ENCODE measurements at places on chromosomes 1 and 21.

GRCh38 chr1:91784191-91784590 is 101.8 kb downstream of the TGFBR3 start:
- DNase-seq: no peak

DNA sequence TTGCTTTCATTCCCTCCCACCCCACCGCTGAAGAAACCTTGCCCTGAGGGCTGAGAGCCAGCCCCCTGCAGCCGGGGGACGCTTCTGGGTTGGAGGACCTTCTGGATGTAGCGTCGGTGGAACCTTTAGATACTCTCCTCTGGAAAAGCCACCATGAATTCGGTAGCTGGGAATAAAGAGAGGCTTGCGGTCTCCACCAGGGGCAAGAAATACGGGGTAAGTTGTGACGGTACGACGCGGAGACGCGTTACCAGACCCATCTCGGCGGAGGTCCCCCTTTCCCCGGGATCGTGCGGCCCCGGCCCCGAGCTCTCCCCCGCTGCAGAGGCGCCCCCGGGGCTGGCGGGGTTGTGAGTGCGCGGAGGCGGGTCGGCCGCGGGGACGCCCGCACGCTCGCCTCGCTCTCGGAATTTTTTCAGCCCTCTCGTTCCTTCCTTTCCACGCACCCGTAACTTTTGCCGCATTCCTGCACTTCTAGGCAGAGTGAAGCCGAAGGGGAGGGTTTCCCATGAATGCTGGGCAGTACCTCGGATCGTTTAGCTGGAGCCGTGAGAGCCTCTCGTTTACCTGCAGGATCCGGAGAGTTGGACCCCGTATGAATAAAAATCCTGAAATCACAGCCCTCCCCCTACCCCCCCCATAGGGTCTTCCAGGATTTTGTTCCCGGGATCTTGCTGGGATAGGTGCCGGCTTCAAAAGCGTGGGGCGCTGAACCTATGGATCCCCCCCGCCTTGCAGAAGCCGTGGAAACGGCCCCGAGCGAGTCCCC is 671 bp downstream of the KIF26B start:
- no peak for DNase-seq

GRCh38 chr1:10060311-10061100 is 27.7 kb downstream of the UBE4B start:
- no peak for DNase-seq

- no peak for DNase-seq
Observed at GRCh38 chr1:8312235-8313218, 5.4 kb upstream of the SLC45A1 start.

GRCh38 chr1:113859478-113860175 is 11.9 kb downstream of the PTPN22 start:
- no peak for DNase-seq

GRCh38 chr1:149917571-149918144 is at the start of gene SV2A:
SV2A (minus strand) TSS chr1:149917844; CDS start chr1:149913840, 4,004 bp downstream.
- DNase-seq: peak; percentile 44

DNA sequence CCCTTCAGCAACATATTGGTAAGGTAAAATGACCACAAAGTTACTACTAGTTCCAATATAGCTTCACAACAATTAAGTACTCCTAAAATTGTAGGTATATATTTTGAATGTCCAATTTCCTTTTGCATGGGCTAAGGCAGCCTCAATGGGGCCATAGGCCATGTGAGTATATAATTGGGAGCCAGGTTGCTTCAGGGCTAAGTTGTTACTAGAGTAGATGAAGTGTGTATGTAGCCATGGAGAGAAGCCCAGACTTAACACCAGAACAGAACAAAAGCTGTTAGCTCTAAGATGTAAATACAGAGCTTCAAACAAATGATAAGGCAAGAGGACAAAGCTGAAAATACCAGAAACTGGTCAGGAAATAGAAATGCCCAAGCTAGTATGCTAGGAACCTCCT is 16.2 kb downstream of the ITGB3BP start:
- no peak for DNase-seq

- DNase-seq: no peak
Observed at GRCh38 chr1:32247452-32247851, 430 bp downstream of the FAM167B start.

GRCh38 chr1:46697053-46697452 is 21.9 kb downstream of the EFCAB14 start:
- no peak for DNase-seq

DNA sequence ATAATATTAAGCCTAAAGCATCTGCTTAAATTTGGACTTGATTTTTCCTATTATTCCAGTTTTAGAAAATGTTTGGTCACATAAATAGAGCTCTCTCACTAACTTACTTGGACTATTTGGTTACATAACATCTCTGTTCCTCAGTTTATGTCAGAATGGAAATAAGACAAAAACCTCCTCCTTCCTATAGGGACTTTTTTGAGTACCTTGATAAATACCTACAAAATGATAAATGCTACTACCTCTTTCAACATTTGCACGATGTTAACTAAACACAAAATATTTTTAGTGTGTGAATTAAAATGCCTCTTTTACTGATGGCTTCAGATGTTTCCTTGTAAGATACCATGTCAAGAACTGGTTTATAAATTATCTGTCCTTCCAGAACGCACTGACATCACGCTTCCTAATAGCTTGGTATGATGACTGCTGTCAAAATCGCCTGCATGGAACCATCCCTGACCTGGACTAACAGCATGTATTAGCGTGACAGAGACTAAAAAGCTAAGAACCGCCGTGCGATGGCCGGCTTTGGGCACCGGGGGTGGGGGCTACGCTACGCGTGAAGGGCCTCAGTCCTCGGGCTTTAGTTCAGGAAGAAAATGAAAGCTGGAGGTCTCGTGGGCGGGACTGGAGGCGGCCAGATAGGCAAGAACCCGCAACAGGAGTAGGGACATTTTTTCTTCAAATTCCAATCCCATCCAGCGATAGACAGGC is 133.2 kb upstream of the BARHL2 start:
- no peak for DNase-seq

- no peak for DNase-seq
Observed at GRCh38 chr1:184260382-184260781, 126.4 kb upstream of the C1orf21 start.

- no peak for DNase-seq
Observed at GRCh38 chr1:29029667-29030066, 94.0 kb downstream of the TMEM200B start.

GRCh38 chr1:117146072-117146471 is 24.5 kb upstream of the TRIM45 start:
- no peak for DNase-seq

GRCh38 chr21:31293986-31294385 is 50.1 kb downstream of the TIAM1 start:
- peak; percentile 16 for DNase-seq

DNA sequence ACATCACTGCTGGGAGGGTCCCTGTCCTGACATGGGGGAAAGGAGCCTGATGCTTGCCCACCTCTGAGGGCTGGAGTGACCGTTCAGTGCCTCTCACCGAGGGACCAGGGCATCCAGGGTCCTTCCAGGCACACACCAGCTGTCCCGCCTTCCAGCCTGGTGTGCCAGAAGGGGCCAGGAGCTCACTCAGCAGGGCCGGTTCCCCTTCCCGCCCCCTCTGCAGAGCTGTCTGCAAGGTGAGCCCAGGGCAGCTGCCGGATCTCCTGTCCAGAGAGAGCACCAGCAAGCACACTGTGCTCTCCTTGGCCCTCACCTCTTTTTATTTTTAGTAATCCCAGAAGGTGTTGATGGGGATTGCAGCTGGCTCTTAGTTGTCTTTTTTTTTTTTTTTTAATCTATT is 16.9 kb downstream of the H6PD start:
- DNase-seq: no peak

DNA sequence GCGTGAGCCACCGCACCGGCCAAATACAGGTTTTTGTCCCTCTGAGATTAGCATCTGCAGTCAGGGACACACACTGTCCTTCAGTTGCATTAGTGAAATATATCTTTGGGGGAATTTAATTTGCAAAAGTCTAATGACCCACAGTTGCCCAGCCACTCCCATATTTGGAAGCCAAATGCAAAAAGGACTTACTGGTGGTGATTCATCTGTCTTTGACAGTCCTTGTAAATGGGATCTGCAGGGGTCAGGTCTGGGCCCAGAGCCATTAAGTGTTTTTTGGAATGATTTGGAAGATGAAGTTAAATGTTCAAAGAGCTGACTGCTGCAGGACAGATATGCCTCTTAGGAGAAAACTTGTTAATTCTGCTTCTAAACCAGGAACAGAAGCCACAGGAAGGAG is 44.6 kb upstream of the DNASE2B start:
- no peak for DNase-seq

- no peak for DNase-seq
Observed at GRCh38 chr1:101311146-101311920, 74.5 kb downstream of the S1PR1 start.

GRCh38 chr1:200741551-200742207 is 3.0 kb downstream of the CAMSAP2 start:
- DNase-seq: no peak

GRCh38 chr1:2570332-2570731 is 14.2 kb downstream of the TNFRSF14 start:
- no peak for DNase-seq

GRCh38 chr1:165849353-165850133 is 22.1 kb downstream of the UCK2 start:
- no peak for DNase-seq
